ENCODE measurements at places on chromosomes 11 and 22.

DNA sequence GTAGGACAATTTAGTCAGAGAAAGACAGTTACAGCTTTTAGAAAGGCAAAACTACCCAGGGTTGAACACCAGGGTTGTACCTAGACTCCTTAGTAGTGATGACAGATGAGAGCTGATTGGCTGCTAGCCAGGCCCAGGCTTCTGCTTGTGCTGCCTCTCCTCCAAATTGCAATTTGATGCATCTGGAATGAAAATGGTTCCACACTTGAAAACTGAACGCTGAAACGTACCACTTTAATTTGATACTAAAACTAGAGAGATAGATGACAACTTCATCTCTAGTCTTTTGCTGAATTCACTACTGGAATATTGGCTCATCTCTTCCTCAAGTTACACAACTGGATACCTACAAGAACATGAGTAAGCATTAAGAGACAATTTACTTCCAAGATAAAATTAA is 19.2 kb upstream of the FNBP4 start:
- DNase-seq: no peak

- DNase-seq: no peak
Observed at GRCh38 chr11:83168756-83169155, 11.8 kb downstream of the PCF11 start.

DNA sequence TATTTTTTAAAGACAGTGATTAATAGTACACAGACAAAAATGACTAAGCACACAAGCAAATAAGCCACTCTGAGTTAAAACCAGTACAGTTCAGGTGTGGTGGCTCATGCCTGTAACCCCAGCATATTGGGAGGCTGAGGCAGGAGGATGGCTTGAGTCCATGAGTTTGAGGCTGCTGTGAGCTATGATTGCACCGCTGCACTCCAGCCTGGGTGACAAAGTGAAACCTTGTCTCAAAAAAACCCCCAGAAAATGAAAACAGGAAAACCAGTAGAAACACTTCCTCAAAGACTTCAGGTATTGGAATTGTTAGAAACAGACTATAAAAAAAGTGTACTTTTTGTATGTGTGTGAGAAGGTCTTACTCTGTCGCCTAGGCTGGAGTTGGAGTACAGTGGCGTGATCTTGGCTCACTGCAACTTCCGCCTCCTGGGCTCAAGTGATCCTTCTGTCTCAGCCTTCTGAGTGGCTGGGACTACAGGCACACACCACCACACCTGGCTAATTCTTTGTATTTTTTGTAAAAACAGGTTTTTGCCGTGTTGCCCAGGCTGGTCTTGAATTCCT is 33.0 kb downstream of the PPP6R2 start:
- no peak for DNase-seq

DNA sequence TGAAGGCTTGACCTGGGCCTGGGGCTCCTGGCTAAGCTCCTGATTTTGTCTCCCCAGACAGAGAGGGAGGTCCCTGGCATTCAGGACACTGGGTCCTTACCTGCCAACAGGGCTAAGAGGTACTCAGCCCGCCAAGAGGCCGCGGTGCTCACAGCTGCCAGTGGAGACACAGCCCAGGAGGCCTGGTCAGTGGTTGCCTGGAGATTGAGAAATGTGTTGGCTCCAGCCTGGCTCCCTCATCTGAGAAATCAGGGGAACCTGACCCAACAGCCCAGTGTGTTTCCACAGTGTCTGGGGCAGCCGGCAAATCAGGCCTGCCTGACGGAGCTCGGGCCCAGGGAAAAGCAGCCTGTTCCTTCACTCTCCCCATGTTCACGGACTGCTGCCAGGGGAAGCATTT is 79.4 kb upstream of the NAV2 start:
- no peak for DNase-seq

DNA sequence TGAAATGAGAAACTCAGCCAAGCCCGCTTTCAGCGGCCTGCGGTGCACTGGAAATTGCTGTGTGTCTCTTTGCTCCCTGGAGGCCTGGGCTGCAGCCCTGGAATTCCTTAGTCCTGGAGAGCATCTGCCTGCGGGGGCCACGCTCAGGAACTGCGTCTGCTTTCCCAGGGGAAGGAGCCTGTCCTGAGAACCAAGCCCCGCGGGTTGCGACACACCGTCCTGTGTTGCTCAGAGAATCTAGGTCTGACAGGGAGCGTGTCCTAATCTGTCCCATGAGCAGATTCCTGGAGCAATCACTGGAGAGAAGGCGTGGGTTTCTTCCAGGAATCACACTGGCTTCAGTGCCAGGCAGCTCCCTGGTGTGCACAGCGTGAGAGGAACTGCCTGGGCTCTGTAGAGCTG is 708.1 kb downstream of the BRD1 start:
- no peak for DNase-seq

Measured in NB4 (cell line).